HT1080 (cell line): ENCODE measurements at places on chromosomes 7 and 10. TPM values are rescaled to one million over a fixed set of nuclear protein-coding genes. Genes with fewer than 3 reads are reported as not detected.
A peak's percentile ranks its signal among the peaks of the same experiment; 100 is the strongest.

UCN3 gene
- total RNA-seq, result not detected in 2 replicates

HOXA10 gene
- total RNA-seq, result 22.7 and 29.3 TPM in 2 replicates

LRRC17 gene
- total RNA-seq, result 17.0 and 20.8 TPM in 2 replicates

- peak; percentile 91 for DNase-seq
These were observed 53.9 kb downstream of the CUBN start for GRCh38 chr10:17075533-17076359.

- DNase-seq, result no peak
These were observed 46.9 kb downstream of the MINDY3 start for GRCh38 chr10:15813415-15813814.

GRCh38 chr10:29946953-29947700, 112.3 kb downstream of the JCAD start:
- peak; percentile 88 for DNase-seq

GRCh38 chr7:133139350-133139749, 57.5 kb upstream of the CHCHD3 start:
- peak; percentile 40 for DNase-seq

GRCh38 chr10:60942788-60943315, 1.1 kb downstream of the RHOBTB1 start:
- DNase-seq, result no peak

DNA sequence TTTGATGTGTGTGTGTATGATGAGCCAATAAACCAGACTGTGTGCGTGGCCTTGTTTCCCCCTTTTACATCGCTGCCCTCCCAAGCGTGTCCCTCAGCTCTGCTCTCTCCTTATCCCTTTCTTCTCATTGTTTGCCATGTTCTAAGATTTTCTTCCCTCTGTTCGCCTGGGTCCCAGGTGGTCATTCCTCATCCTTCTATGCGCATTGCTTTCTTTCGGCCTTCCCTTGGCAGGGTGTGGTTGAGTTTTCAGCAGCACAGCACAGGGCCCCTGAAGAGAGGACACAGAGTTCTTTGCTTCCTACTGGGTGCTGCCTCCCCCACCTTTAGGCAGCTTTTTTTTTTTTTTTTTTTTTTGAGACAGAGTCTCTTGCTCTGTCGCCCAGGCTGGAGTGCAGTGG, 23.1 kb downstream of the GBX1 start:
- DNase-seq, result no peak

DNA sequence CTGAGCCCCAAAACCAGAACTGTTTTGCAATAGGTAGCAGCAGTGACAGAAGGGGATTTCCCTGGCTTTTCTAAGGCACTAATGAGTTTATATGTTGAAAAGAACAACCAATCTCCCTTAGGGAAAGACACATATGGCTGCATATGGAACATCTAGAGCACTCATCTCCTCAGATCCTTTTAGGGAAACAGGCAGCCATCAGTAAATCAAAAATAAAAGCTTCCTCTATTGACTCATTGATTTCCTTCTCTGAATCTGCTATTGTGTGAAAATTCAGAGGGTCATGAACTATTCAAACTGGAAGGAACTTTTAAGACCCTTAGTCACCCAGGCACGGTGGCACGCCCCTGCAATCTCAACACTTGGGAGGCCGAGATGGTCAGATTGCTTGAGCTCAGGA, 110.9 kb upstream of the NANOS1 start:
- DNase-seq, result peak; percentile 9

DNA sequence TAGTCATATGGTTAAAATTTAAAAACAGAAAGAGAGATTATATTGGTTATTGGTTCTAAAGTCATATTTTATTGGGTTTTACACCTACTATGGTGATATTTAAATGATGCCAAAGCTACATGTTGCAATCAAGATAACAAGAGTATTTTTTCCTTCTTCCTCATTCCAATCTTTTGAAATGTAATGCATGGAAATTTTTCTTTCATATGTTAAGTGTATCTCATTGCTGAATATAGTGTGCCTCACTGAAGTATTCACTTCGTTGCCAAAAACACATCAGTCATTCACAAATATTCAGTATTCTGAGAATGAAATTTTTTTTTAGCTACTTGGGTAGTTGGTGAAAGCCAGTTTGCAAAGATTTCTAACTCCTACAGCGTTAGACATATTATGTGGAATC, 19.5 kb downstream of the HDAC9 start:
- DNase-seq, result no peak

- peak; percentile 46 for DNase-seq
These were observed 636.5 kb downstream of the CALN1 start for GRCh38 chr7:71775648-71776047.
